Fibroblast of the aortic adventitia (primary cell): ENCODE measurements at places on chromosomes 1 and 21. TPM values are rescaled to one million over a fixed set of nuclear protein-coding genes. Genes with fewer than 3 reads are reported as not detected.

CDA gene
- 0.27 TPM in 1 of 2 replicates, not detected in the other for total RNA-seq

FABP3 gene
- total RNA-seq = 44.2 and 60.6 TPM in 2 replicates

PLCH2 gene
- 0.81 TPM in 1 of 2 replicates, not detected in the other for total RNA-seq

KRTAP19-3 gene
- total RNA-seq = not detected in 2 replicates
